ENCODE measurements at places on chromosomes 6 and 20.

GRCh38 chr6:119350202-119350951 is 816 bp upstream of the MAN1A1 start:
- no peak for DNase-seq

DNA sequence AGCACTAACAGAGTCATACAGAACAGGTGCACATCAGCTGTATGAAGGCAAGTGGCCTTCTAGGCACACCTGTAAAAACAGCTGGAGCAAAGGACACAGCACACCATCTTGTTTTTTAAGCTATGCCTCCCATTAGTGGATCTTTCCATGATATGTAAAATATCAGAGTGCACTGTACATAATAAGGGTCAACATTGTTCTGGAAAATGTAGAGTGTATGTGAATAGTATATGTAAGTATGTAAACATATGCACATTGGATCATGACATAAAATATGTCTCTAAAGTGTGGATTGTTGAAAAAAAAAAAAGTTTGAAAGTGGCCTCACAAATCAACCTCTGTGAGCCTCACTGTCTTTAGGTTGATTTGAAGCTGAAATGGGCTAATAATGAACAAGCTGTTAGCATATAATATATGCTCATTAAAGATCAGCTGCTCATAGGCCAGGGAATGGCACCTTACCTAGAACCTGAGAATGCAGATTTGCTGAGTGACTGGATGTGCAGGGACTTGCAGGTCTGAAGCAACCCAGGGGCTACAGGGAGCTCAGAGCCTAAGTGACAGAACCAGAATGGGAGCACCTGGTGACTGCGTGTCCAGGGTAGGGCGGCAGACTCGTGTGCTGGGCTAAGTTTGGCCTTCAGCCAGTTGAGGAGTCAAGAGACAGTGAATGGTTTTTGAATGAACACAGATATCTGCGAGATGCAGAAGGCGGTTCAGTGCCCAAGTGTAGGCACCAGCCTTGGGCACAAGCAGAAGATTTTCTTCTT is 198.6 kb downstream of the TMEM242 start:
- no peak for DNase-seq

DNA sequence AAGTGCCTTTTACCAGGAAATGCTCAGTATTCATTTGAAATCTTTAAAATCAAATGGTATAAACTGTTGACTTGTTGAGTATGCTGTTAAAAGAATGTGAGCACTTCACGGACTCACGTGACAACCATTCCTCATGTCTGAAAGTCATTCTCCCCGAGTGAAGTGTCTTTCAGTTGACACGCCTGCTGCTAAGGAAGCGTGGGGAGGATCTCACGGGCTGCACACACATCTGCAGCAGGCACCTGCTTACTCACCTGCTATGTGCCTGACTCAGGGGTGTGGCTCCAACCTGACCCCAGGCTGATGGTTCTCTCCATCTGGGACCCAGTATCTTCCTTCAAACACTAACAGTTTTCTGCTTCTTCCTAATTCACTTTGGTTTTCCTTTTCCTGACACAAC is 32.7 kb downstream of the WDR27 start:
- DNase-seq = no peak

- no peak for DNase-seq
Measured at GRCh38 chr6:106066989-106067388, 19.1 kb upstream of the PRDM1 start.

DNA sequence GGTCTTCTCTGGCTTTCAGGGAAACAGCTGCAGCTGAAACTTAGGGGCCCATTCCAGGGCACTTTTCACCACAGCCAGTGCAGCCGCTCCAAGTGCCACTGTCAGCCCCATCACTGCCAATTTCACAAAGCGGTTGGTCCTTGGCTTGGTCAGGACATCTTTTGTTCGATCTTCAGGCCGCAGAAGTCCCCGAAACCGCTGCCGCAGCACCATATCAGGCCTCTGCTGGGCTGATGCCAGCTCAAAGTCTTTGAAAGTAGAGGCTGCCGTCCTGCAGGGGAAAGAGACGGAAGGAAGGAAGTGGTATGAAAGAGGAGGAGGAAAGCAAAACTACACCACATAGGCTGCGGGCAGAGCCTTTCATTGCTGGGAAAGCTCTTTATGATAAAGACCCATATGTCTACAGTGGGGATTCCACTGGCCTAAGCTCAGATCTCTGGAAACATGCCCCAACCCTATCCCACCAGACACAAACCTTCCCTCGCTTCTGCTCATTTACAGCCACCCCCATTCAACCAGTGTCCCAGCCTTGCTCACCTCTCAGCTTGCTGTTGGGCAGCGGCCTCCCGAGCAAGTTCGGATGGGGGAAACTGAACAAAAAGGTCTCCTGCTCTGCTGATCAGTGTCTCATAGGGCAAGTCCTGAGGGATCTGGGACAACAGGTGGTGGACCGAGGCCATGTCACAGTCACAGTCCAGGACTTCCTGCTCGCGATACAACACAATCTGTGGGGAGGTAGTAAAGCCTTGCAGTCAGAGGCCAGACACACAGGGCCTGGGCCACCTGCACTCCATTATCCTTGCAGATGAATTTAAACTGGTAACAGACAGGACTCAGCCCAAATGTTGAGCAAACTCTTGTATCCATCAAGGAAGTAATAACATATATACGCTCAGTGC is 23.5 kb downstream of the TBC1D20 start:
- no peak for DNase-seq

- no peak for DNase-seq
Measured at GRCh38 chr6:136860043-136860442, 37.7 kb downstream of the PEX7 start.

DNA sequence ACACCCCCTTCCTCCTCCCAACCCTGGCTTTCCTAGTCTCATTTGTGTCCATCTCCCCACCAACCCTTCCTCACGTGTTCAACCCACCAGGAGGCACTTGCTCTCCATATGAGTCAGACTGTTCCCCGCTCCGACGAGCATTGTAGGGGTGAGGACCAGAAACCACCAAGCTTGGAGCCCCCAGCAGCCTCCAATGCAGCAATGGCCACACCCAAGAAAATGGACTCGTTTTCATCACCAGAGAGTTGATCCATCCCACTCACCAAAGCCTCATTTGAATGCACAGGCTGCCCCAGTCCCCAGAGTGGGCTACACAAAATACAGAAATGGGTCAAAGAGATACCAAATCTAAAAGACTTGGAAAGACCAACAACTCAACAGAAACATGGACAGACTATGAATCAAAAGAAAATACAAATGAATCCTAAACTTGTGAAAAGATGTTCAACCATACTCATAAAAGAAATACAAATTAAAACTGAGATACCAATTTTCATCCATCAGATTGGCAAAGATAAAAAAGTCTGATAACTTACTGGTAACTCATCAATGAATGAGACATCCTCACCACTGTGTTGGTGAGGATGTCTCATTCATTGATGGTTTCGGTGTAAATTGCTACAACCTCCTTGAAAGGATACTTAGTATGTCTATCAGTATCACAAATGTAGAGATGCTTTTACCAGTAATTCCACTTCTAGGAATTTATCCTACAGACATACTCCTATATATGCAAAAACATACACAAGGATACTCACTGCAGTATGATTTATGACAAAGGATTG is 68.1 kb downstream of the TRERF1 start:
- no peak for DNase-seq

GRCh38 chr6:33748841-33749240 is 2.1 kb upstream of the IP6K3 start:
- no peak for DNase-seq

DNA sequence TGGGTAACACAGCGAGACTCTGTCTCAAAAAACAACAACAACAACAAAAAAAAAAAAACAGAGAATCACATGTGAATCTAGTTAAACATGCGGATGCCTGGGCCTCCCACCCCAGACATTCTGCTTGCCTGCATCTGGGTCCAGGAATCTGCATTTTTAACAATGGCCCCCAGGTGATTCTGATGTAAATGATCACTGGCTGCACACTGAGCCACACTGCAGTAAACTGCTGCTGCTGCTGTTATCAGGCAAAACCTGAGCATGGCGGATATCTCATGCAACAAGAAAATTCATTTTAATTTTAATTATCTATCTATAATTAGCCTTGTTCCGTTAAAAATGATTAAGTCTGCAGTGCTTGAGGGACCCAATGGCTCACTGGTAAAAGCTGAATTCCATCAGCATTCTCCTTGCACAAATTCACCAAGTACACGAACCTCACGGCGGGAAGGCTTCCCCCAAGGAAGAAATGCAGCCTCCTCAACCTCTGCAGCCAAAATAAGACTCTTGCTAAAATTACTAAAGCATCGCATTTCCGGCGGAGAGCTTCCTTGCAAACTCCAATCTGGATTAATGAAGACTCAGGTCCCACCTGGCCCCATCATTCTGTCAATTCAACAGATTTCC is 81.6 kb upstream of the SNX9 start:
- no peak for DNase-seq

GRCh38 chr6:30942338-30943060 is 1.7 kb downstream of the MUCL3 start:
- DNase-seq = no peak

GRCh38 chr6:125075741-125076481 is 77.7 kb upstream of the TPD52L1 start:
- DNase-seq = no peak

- no peak for DNase-seq
Measured at GRCh38 chr6:75135450-75135849, 70.4 kb downstream of the COL12A1 start.

DNA sequence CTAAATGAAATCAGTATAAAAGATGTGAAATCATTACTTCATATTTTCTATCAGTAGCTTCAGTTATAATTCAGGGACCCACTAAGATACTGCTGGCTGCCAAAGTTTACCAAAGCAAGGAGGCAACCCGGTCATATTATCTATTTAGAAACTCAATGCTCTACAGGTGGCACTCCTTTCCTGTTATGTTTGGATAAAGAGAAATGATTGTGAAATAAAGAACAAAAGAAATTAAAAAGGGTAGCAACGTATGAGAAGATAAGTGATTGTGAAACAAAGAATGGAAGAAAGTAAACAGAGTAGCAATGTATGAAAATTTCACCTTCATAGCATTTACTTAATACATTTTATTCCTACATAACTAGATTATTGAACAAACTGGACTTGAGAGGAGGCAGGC is 45.2 kb downstream of the RSPH3 start:
- no peak for DNase-seq

GRCh38 chr6:2751871-2752270 is 1.1 kb upstream of the MYLK4 start:
- DNase-seq = no peak

DNA sequence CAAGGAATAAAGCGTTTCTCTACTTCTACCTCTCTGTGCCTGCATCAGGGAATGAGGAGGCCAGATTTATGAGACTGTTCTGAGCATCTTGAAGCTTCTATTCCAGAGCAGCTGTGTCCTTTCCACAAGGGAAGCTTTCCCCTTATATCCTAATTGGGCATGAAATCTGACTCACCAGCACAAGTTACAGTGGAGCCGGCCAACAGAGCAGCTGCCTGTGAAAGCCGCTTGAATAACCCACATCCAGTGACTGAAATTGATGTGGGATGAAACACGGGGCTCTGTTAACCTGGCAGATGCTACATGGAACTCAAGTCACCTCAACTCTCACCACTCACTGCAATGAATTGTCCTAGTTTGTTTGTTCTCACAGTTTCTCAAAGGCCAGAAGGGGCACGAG is 400.3 kb downstream of the TFAP2A start:
- DNase-seq = no peak

DNA sequence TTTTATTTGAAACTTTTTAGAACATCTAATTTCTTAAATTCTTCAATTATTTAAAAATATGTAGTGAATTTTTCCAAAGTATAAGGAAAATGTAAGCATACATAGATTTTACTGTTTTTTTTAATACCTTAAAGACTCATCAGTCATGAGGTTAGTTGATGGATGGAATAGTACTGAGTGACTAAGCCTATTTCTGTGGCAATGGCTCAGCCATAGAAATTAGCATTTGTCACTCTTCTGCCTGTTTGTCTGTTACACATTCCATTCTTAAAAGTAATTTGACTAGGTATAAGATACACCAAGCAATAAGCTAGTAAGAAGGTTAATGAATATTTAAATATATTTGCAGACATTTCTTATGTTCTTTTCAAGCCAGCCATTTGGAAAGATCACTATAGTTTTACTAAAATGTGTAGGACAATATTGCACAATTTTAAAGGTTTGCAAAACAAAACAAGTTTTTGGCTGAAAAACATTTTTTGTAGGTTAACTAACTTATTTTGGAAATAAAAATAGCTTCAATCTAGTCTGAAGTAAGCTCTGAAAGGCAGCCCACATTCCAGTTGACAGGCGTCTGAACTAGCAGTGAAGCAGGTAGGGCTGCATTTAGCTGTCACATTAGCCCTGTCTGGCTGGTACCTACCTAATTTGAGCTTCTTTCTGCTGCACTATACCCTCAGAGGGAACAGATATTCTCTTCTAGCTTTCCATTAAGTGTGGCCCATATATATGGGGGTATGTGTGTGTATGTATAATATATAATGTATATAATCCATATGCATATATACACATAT is 385.7 kb downstream of the GRIK2 start:
- DNase-seq = no peak

GRCh38 chr6:26476896-26477295 is 19.1 kb downstream of the BTN2A1 start:
- DNase-seq = no peak

- DNase-seq = no peak
Measured at GRCh38 chr6:13302751-13303667, 25.3 kb downstream of the TBC1D7 start.

DNA sequence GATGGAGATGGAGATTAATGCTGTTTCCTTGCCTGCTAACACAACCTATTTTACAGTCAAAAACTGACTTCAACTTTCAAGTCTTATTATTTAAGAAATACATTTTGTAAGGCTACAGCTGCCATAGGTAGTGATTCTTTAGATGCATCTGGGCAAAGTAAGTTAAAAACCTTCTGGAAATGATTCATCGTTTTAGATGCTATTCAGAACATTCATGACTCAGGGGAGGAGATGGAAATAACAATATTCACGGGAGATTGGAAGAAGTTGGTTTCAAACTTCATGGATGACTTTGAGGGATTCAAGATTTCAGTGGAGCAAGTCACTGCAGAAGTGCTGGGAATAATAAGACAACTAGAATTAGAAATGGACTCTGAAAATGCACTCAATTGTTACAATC is 174.9 kb upstream of the GGTLC1 start:
- no peak for DNase-seq

All from NCI-H1092 treated with DMSO at 0.1 percent for 48 hours (cell line).